NCI-H1694 treated with DMSO at 0.1 percent for 48 hours (cell line): ENCODE measurements at places on chromosomes 16 and 17.
A peak's percentile ranks its signal among the peaks of the same experiment; 100 is the strongest.

DNA sequence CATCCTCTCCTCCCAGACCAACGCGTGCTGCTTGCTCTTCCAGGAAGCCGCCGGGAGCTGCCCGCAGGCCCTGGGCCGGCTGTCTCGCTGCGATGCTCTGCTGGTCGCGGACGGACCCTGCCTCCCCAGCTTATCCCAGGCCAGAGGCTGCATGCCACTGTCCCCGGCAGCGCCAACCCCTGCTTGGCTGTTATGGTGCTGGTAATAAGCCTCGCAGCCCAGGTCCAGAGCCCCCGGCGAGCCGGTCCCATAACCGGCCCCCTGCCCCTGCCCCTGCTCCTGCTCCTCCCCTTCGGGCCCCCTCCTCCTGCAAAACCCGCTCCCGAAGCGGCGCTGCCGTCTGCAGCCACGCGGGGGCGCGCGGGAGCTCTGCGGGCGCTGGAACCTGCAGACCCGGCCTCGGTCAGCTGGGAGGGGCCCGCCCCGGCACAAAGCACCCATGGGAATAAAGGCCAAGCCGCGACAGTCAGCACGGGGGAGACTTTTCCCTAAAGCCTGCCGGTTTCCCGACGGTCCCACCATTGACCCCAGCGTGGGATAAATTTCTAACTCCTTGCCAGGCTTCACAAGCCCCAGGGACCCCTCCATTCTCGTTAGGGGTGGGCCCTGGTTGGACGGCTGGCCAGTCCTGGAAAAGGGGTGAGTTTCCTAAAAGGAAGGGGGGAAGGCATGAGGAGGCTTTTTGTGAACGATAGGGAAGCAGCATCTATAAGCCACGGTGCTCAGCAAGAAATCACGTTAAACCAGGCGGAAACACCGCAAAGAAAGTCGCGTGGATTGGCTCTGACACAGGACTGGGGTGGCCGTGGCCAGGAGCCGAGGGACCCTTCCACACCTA is 11.2 kb downstream of the ENPP7 start:
- DNase-seq = peak; percentile 51

DNA sequence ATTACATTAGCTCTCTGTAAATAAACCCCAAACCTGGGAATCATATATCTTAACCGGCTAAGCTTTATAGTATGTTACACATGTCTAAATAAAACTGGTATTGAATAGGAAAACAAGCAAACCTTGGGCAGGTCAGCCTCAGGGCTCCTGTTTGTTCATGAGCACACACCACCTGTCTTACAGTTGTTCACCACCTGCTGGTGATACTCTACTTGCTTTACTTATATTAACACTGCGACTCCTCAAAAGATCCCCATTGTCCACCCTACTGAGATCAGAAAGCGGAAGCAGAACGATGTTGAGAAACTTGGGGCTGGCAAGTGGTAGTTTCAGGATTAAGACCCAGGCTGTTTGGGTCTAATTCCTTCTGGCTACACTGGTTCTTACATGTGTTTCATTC is 16.4 kb downstream of the CDH13 start:
- DNase-seq = no peak

DNA sequence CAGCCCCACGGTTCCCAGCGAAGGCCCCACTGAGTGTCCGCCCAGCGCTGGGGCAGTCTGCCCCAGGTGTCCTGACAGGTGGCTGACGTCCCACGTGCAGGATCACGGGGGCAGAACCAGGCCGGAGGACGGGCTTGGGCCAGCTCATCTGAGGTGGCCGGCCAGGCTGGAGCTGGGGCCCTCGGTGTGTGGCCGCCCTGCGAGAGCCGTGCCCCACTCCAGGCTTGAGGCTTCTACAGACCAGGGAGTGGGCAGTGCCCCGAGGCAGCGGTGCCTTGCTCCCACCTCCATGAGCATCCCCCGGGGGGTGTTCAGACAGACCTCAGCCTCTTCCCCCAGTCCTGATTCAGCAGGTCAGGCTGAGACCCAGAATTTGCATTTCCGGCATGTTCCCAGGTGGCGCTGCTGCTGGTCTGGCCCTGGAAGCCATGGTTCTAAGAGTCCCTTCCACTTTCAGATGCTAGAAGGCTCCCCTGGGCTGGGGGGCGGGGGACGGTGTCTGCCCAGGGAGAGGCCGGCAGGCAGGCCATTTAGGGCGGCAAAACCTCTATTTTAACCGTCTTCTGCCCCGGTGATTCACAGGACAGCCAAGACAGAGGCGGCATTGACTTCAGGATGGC is 35.4 kb upstream of the PABPN1L start:
- no peak for DNase-seq

DNA sequence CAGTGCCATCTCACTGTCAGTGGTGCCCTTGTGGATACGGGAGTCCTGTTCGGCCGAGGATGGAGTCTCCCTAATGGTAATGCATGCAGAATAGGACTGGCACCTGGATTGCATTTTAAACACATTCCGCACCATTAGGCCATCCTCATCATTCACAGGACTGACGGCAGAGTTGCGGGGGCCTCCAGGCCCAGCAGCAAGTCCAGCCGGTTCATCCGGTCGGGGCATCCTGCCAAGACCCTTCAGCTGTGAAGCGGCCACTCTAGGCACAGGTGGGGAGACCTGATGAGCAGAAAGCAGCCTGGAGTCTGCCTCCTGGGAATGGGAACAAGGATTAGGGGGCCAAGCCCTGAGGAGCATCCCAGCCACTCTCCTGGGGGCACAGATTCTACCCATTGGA is 90.3 kb upstream of the XYLT1 start:
- DNase-seq = no peak

DNA sequence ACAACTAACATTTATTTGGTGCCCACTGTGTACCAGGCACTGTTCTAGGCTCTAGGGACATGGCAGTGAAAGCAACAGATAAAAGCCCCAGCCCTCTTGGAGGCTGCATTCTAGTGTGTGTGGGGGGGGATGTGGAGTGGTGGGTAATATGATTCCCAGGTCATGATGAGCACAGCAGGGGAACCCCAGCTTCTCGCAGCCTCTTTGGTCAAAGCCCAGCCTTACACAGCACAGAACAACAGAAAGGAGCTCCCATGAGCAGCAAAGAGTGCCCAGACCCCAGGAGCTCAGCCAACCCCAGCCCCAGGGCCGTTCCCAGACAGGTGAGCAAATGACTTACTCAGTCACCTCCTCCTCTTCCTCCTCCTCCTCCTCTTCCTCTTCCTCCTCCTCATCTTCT is 21.9 kb downstream of the CNGB1 start:
- DNase-seq = no peak
